ENCODE measurements at places on chromosomes 2 and 18.

- DNase-seq = no peak
Observed at GRCh38 chr2:235105821-235106359, 154.1 kb downstream of the SH3BP4 start.

GRCh38 chr2:27736031-27736889, 35.3 kb upstream of the MRPL33 start:
- no peak for DNase-seq

DNA sequence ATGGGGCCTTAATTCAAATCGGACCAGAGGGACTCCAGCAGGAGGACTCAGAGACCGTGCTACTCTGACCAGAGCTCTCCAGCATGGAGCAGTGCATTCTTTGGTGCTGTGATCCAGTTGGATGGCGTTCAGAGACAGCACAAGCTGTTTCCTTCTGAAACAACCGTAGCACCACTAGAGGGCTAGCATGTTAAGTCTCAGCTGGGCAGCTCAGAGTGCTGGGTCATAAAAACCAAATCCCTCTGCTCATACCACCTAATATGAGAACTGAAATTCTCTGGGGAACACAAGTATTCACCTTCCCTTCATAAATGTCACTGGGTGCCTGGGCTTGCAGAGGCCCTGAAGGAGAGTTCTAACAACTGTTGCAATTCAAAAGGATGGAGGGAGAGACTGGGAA, 97.7 kb upstream of the TFCP2L1 start:
- DNase-seq = no peak

- DNase-seq = no peak
Observed at GRCh38 chr2:148906124-148906523, 31.1 kb downstream of the KIF5C start.

GRCh38 chr2:39696101-39696553, 30.4 kb downstream of the TMEM178A start:
- DNase-seq = no peak

- DNase-seq = no peak
Observed at GRCh38 chr18:79318142-79318673, 77.5 kb upstream of the NFATC1 start.

DNA sequence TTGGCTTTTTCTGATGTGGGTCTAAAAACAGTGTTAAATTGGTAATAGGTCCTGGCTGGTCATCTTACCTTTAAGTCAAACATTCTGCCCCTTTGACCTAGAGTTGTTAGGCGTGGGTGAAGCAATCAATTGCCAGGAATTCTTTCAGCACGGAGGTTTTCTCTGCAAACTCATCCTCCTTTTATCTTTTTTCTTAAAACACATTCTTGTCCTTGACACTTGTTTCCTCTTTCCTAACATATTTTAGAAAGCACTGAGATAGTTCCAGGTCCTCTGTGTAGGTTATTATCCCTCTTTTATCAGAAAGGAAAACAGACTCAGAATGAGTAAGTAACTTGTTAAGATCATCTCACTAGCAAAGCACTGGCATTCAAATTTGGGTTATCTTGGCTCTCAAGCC, 18.6 kb upstream of the AP1S3 start:
- no peak for DNase-seq

DNA sequence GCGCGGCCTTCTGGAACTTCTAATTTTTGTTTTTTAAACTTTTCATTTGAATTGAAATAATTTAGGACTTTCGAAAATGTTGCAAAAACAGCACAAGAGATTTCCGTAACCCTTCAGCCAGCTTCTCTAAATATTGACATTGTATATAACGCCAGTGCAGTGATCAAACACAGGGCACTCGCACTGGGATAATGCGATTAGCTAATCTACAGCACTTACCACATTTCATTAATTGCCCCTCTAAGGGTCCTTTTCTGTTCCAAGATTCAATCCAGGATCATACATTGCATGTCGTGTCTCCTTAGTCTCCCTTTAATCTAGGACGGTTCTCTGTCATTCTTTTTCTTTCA, 343 bp upstream of the CD302 start:
- no peak for DNase-seq

DNA sequence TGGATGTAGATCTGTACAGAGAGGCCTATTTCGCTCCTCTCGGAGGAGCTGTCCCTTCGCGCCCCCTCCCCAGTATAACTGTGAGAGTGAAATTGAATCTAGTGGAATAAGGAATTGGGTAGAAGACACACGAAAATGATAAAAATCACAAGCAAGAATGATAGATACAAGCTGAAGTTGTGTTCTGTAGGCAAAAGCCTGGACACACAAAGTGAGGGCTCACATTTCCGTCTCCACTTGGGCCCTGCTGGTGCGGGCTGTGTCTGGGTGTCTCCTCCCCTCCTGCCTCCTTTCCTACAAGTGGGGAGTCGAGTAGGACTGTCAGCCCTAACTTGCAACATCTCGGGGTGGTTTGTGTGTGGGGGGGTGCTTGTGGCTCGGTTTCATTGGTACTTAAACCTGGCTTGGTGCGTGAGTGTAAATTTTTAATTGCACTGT, 457 bp upstream of the SP9 start:
- DNase-seq = no peak

GRCh38 chr2:40103163-40103562, 324.1 kb upstream of the THUMPD2 start:
- DNase-seq = no peak

- DNase-seq = no peak
Observed at GRCh38 chr2:96888072-96889011, 18.5 kb upstream of the SEMA4C start.

DNA sequence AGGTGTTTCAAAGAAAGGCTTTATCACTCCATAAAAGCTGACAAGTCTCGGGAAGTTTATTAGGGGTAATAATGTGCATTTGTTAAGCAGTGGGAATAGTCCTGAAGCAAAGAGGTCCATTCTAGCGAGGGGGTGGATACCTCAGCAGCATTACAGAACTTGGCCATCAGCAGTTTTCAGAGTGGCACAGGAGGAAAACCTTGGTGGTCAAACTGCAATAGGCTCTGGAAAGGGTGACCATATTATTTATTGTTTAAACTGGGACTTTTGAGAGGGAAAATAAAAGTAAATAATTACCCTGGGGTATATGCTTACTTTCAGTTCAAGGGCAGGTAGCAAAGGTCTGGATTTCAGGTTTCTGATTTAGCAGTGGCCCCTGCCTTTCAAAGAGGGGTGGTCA, 115.5 kb upstream of the KLHL14 start:
- no peak for DNase-seq

DNA sequence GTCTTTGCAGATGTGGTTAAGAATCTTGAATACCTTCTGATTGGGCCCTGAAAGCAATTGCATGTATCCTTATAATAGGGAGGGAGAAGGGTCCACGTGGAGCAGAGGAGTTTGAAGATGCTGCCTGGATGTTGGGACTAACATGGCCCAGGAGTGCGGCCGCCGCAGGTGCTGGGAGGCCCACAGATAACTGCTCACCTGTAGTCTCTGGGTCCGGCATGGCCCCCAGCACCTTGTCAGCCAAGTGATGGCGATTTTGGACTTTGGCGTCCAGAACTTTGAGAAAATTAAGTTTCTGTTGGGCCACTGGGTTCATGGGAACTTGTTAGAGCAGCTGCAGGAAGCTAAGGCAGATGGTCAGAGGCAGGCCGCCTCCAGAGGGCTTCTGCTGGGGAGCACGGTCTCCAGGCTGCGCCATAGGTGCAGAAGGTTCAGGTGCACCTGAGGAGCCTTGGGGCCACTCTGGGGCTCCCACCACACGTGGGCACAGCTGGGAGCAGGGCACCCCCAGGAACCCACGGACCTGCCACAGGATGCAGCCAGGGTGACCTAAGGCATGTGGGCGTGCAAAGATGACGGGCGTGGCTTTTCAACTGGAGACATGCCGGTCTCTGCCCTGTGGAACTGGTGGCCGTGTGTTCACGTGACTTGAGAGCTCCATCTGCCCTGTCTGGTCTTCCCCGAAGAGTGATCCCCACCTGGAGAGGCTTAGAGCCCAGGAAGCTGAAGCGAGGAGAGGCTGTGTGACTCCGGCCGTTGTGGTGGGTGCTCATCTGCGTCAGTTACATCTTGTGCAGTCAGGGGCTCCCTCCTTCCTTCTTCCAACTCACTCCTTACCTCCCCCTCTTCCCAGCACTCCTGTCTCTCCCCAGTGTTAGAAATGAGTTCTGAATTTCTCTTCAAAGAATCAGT, 277.3 kb downstream of the AGAP1 start:
- DNase-seq = no peak

DNA sequence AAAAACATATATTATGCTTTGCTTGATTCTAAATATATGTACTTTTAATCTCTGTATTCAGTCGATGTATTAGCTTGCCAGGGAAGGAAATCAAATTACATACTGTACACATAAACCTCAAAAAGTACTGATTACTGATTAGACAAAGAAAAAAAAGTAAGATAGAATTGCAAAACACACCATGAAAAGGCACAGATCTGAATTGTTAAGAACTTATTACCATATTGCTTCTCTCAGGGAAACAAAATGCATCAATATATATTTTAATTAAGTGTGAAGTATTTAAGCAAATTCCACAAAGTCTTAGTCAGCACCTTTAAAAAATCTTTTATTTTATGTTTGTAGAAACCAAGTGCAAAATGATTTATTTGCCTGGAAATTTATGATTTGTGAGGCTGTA, 309.3 kb downstream of the RNF144A start:
- DNase-seq = no peak

- DNase-seq = no peak
Observed at GRCh38 chr2:103153580-103154284, 391.9 kb downstream of the TMEM182 start.

GRCh38 chr2:49241991-49242390, 87.7 kb upstream of the FSHR start:
- no peak for DNase-seq

GRCh38 chr2:208066016-208066415, 40.7 kb upstream of the PLEKHM3 start:
- no peak for DNase-seq

GRCh38 chr2:134212746-134213145, 41.1 kb upstream of the MGAT5 start:
- no peak for DNase-seq

DNA sequence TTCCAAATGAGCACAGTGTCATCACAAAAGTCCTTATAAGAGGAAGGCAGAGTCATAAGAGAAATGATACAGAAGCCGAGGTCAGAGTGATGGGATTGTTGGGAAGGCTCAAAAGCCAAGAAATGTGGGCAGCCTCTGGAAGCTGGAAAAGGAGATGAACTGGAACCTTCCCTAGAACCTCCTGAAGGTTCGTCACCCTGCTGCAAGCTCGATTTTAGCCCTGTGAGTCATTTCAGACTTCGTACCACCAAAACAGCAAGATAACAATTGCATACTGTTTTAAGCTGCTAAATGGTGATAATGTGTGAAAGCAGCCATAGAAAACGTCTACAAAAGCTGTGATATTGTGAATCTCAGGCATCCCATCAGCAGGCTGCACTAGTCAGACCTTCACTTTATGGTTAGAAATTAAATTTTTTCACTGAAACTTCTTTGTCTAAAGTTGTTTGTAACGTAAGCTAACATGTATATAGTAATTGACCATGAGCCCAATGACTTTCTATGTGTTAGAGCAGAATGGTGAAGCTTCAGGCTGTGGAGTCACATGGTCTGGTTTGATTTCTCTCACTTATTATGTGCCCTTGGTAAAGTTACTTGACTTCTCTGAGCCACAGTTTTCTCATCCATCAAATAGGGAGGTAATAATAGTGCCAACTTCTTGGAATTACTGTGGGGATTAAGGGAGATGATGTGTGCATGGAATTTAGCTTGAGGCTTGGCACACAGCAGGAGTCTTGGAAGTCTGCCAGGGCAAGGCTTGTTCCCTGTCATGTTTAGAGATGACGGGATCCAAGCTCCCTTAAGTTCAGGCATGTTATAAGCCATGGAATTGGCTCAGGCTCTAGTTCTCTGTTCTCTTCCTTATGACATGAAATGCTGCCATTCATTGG, 132.0 kb upstream of the CCDC195 start:
- no peak for DNase-seq

DNA sequence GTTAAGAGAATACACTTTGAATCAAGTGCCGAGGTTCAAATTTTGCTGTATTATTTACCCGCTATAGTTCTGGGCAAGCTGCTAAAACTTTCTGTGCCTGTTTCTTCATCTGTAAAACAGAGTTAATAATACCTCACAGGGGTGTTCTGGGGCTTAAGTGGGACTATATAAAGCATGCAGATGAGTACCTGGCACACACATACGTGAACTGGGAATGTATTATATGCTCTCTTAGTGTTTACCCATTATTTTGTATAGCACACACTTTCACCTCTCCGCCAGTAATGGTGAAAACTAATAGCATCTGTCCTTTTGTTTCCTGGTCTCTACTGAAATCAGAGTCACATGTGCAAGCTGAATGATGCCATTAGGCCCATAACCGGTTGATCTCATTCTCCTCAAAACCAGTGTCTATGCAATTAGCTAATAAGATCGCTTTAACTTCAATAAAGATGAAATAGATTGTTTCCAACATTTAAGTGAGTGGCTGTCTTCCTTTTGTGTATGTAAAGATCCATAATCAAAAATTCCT, 3.8 kb upstream of the CDKL4 start:
- DNase-seq = no peak

- DNase-seq = no peak
Observed at GRCh38 chr2:29278966-29279365, 163.8 kb downstream of the CLIP4 start.

DNA sequence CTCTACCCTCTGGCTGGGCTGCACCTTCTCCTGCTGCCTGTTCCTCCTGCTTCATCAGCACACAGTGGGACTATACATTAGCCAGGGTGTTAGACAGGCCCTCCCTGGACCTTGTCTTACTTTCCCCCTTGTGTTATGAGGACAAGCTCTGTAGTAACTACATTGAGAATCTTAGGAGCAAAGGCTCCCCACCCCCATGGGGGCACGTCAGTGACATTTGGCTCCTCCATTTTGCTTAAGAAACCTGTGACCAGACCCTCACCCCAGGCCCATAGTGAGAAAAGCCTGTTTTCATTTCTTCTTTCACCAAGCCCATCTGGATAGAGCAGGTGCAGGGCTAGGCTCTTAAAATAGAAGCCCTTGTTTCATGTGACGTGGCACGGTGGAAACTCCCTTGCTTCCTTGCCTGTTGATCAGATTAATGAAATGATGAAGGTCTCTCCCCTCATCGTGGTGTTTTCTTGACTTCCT, 146.7 kb downstream of the RPIA start:
- no peak for DNase-seq

- no peak for DNase-seq
Observed at GRCh38 chr2:7333960-7334493, 416.8 kb downstream of the RNF144A start.

- no peak for DNase-seq
Observed at GRCh38 chr2:124610141-124610540, 585.1 kb downstream of the CNTNAP5 start.

DNA sequence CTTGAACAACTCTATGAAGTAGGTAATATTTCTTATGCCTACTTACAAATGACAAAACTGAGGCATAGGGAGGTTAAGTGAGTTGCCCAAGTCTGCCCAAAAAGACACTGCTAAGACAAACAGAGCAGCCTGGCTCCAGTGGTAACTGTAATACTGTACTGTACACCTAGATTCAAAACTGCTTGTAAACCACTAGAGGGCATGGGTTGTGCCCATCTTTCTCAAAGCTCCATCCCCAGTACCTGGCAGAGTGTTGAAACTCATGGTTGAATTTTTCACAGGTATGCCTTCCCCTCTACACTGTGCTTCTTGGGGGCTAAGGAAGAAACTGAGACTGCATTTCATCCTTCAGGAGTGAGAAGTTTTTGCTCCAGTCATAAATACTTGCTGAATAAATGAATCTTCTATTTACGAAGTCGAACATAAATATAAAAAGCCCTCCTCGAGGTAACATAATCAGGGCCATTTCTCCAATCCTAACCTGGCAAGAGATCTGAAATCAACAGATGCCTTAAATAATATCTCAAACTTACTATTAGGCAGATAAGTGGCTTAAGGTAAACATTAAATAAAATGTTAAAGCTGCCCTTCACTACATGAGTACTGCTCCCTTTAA, 2.0 kb downstream of the PPP4R1 start:
- no peak for DNase-seq

- no peak for DNase-seq
Observed at GRCh38 chr18:48627216-48627615, 88.4 kb downstream of the CTIF start.
